ENCODE measurements at places on chromosomes 2 and 18.

GRCh38 chr18:77059294-77059916, 73.2 kb downstream of the MBP start:
- H3K4me3 ChIP-seq = no peak overlapping the region
- H3K27me3 ChIP-seq = no peaks in the 10 kb centered on the region
- peaks cover 68% of the 10 kb centered on the region for H3K4me1 ChIP-seq
- H3K27ac ChIP-seq = no peak overlapping the region
- no peak for DNase-seq
- H3K36me3 ChIP-seq = no peaks in the 10 kb centered on the region

GRCh38 chr2:237196866-237197618, 111.4 kb downstream of the COPS8 start:
- no peak overlapping the region for H3K4me3 ChIP-seq
- no peak overlapping the region for H3K27ac ChIP-seq
- H3K27me3 ChIP-seq = no peaks in the 10 kb centered on the region
- H3K36me3 ChIP-seq = no peaks in the 10 kb centered on the region
- no peak for DNase-seq
- H3K4me1 ChIP-seq = no peaks in the 10 kb centered on the region

DNA sequence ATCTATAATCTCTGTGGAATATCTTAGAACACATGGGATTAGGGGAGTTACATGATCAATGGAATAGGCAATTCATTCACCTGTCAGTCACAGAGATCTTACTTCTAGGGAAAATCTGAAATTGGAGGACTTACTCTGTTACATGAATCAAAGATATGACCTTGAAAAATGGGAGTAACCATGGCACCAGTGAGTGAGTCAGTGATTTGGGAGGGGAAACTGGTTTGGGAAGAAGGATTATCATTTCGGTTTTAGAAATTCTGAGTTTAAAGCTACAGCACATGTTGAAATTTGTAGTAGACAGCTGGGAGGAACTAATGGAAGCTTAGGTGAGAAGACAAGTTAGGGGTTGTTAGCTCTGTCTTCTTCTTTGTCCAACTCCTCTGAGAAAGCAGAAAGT, 153.7 kb downstream of the CAMKMT start:
- no peak overlapping the region for H3K4me3 ChIP-seq
- no peak overlapping the region for H3K27ac ChIP-seq
- H3K27me3 ChIP-seq = no peaks in the 10 kb centered on the region
- DNase-seq = no peak
- H3K36me3 ChIP-seq = no peaks in the 10 kb centered on the region

DNA sequence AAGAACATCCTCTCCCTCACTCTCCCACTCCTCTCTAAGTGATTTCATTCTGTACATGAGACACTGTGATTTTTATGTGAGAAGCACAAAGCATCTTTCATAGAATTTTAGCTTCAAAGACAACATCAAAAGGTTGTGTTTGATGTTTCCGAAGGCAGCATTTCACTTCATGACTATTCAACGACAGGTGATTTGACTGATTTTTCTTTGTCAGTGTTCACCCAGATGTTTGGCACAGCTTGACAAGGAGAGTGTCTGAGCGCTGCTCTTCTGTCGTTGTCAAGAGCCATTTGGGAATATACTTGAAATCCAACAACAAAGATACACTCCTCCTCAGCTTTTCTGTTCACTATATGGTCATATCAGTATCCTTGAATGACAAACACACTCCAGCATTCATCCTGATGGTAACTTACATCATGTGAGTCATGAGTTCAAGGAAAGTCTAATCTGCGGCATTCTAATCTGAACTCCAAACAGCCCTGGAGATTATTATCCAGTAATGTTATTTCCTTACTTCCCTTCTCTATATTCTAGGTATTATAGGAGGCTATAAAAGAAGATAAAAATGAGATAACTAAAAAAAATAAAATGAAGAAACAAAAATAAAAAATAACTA, 45.9 kb upstream of the ST6GAL2 start:
- no peaks in the 10 kb centered on the region for H3K27me3 ChIP-seq
- no peak overlapping the region for H3K27ac ChIP-seq
- no peaks in the 10 kb centered on the region for H3K4me1 ChIP-seq
- DNase-seq = no peak
- H3K36me3 ChIP-seq = no peaks in the 10 kb centered on the region
- no peak overlapping the region for H3K4me3 ChIP-seq
